M059J (cell line): ENCODE measurements at places on chromosomes 1 and 21.

DNA sequence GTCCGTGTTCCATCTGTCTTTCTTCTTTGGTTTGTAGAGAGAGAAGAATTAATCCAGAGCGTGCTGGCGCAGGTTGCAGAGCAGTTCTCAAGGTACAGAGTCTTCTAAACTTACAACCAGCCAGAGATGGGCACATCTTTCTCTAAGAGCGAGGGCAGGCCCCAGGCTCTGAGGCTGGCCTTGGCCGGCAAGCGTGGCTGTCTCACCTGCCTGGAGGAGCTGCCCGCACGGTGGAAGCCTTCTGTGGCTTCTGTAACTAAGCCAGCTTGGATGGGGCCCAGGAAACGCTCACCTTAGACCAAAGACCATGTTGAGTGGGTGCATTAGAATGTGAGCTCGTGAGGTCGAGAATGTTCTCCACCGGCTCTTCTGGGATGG lies 78.6 kb downstream of the PDE9A start:
- no peak for DNase-seq

DNA sequence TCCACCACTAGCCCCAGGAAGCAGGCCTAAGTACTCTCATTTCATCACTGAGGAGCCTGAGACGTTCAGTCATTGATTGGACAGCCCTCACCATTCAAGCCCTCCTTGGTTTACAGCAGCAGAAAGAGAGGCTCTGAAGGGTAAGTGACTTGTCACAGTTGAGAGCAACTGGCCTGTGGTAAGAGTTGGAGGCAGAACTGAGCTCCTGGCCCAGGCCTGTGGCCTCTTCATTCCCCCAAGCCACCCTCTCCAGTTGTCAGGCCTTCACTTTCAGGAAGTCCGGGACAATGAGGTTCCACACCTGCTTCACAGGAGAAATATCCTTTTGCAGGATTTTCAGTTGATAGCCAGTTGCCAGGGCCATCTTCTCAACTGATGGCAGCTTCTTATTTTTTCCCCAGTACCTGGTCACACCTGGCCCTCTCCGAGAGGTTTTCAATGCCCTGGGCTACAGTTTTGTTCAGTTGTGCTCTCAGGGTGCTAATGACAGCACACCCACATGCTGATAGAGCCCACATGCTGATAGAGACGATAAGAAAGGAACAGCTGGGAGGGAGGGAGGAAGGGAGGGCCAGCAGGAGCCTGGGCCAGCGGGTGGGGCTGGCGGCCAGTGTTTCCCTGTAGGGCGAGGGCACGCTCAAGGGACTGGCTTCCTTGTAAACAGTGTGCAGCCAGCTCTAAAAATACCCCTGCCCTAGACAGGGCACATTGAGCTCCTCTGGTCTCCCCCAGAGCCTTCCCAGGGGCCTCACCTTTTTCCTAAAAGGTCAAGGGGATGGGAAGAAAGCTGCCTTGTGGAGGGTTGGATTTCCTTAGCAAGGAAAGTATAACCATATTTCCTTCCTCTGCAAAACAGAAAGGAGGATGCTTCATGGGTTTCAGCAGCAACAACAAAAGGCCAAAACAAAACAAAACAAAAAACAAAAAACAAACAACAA lies 112.7 kb upstream of the JUN start:
- no peak for DNase-seq

DNA sequence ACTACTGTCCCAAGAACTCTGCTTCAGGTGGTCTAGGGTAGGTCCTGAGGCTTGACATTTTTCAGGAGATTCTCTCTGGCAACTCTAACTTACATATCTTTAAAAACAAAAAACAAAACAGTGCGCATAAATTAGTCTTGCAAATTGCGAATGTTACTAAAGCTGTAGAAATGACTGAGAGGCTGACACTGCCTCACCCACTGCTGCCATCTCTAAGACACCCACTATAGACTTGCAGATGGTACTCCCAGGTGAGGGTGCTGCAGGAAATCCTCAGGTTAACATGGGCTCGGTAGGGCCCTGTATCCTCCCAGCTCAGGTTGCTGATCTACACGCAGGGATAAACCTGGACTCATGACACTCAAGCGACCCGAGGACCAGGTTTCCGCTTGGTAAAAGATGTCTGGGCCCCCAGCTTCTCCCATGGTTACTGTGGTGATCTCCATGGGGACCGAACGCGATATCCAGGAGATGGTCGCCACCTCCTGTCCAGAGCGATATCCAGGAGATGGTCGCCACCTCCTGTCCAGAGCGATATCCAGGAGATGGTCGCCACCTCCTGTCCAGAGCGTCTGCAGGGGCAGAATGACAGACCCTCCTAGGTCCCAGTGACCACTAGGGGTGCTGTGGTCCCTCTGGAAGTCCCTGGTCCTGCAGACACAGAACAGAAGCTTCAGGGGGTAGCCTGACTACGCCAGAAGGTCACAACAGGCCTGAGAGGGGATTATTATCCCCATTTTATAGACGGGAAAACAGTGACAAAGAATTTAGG lies 16.2 kb upstream of the LY9 start:
- peak; percentile 26 for DNase-seq

DNA sequence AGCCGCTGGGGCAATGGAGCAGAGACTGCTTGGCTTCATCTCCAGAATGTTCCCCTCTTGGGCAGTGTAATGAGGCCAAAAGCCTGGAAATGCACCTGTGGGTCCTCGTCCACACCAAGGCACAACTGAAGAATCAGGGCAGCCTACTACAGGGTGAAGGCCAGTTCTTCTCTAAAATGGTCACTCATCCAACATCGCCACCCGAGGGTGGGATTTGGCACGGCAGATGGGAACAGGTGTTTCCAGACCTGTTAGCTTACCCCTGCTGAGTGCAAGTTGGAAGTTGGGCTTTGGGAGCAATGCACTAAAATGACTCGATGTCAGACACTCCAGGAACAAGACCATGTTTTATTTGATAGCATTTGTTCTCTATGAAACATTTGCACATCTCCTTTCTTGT lies 543.7 kb downstream of the NPHP4 start:
- no peak for DNase-seq

DNA sequence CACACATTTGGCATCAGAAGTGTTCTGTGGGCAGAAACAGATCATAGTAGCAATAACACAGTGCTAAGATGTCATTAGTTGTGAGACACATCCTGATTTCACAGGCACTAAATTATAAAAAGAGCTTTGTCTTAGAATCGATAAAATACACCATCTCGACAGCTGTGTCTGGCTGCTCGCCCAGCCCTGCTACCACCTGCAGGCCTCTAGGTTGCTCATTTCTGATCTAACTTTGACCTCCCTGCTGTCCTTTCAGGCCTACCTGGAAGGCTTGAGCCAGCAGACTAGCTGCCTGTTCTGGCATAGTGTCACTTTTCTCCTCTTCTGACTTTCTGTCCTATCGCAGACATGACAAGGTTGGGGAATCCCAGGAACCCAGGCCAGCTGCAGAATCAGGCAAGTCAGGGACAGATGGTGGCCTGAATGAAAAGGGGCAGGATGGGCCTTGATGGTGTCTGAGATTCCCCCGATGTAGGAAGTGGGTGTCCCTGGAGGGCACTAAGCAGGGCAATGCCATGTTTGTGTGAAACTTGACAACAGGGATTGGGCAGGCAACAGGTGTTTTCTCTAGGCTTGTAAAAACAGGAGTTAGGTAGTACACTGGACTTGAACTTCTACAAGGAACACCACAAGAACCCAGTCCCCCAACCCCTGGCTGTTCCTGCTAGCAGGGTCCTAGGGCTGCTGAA lies 66.6 kb upstream of the RHOU start:
- DNase-seq = no peak

DNA sequence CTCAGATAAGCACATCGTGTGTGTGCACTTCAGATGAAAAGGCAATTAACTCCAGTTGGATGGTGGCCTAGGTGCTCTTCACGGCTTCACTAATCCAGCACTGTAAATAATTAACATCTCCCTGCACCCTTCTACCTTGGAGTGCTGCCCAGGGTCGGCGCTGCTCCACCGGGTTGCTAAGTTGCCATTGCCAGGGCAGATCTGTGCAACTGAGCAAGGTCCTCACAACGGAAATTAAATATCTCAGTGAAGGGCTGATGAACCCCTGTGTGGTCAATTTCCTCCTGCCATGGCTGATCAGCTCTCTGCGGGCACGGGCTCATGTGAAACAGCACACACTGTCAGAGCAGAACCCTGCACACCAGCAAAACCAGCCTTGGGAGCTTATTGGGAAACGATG lies 63.2 kb downstream of the SYDE2 start:
- DNase-seq = no peak
